CD4-positive, alpha-beta T cell treated with Interleukin-6 at 100 ng/mL for 8 hours (primary cell): ENCODE measurements at places on chromosomes 3 and 15.
A peak's percentile ranks its signal among the peaks of the same experiment; 100 is the strongest.

DNA sequence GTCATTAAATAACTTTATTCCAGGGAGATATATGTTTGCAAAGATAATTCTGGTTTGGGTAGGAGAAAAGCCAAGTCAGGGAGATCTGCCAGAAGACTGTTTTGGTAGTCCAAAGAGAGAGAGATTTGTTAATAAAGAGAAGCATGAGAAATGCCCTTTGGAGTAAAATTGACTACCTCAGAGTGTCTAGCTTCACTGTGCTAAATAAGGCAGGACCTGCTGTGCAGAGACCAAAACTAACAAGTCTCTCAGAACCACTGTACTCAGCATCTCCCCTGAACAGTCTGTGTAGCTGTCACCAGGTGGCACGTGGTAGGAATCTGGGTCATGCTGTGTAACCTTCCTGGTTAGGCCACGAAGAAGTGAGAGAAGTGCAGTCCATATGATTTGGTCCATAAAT lies 31.6 kb upstream of the SLC35G2 start:
- peak; percentile 13 for DNase-seq

GRCh38 chr3:82568776-82569338 lies 807.4 kb upstream of the GBE1 start:
- no peak for DNase-seq

- no peak for DNase-seq
Observed at GRCh38 chr15:28936481-28936881, 50.7 kb downstream of the APBA2 start.

DNA sequence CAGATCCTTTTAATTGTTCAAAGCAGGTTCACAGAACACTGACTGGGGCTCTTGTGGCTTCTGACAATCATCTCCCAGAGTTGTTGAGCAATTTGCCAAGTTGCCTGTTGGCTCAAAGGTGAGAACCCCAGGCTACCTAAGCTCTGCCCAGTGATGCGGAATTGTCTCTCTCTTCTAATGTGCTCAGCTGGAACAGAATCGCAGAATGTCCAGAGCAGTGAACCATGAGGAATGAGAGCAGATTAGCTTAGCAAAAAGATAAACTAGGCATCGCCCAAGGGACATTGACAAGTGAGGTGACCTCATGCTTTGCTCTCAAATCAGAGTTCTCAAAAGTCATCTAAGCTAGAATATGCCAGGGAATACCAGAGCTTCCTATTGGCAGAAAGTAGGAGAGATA lies 148.1 kb downstream of the WDR76 start:
- no peak for DNase-seq

DNA sequence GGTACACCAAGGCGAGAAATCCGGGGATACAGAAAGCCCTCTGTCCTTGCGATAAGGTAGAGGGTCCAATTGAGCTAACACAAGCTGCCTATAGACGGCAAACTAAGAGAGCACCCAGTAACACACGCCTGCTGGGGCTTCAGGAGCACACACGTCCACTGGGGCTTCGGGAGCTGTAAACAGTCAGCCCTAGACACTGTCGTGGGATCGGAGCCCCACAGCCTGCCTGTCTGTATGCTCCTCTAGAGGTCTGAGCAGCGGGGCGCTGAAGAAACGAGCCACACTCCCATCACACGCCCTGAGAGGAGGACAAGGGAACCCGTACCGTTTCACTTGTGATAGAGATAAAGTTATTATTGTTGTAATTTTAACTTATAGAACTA lies 486 bp downstream of the SAMMSON start:
- no peak for DNase-seq

DNA sequence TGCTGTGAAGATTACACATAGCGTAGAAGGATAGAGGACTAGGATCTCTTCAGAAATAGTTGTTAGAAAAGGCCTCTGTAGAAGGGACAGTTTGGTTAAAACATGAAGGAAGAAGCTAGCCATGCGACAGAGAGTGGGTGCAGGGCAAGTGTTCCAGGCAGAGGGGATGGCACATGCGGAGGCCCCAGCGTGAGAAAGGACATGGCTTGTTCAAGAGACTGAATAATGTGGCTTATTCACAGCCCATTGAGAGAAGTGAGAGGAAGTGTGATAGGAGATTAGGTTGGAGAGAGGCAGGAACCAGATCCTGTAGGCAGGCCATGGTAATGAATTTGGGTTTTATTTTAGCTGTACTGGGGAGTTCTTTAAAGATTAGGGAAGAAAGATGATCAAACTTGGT lies 56.4 kb downstream of the NEO1 start:
- DNase-seq: no peak

- peak; percentile 75 for DNase-seq
Observed at GRCh38 chr15:89430530-89431341, 65.6 kb downstream of the RHCG start.

GRCh38 chr15:91891101-91891500 lies 37.6 kb downstream of the SLCO3A1 start:
- DNase-seq: no peak

- DNase-seq: no peak
Observed at GRCh38 chr3:197532388-197532787, 23.4 kb downstream of the BDH1 start.

DNA sequence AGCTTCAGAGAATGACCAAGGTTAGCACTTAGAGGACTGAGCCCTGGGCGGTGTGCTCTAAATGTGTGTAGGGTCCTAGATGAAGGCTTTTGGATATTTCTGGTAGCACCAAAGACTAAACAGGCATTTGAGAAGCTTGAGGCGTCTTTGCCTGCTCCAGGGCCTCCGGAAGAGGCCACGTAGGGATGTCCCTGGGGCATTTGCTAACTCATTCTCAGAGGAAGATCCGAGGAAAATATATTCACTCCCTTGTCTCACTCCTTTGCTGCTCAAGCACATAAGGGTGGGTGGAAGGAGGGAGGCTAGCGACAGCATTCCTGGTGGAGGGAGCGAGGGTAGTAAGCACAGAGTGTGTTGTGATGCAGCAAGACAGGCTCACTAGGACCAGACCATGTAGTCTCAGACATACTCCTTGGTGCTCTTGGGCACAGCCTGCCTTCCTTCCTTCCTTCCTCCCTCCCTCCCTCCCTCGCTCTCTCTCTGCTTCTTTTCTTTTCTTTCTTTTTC lies 38.5 kb upstream of the XCR1 start:
- no peak for DNase-seq

- no peak for DNase-seq
Observed at GRCh38 chr3:144187531-144188210, 216.0 kb downstream of the DIPK2A start.

DNA sequence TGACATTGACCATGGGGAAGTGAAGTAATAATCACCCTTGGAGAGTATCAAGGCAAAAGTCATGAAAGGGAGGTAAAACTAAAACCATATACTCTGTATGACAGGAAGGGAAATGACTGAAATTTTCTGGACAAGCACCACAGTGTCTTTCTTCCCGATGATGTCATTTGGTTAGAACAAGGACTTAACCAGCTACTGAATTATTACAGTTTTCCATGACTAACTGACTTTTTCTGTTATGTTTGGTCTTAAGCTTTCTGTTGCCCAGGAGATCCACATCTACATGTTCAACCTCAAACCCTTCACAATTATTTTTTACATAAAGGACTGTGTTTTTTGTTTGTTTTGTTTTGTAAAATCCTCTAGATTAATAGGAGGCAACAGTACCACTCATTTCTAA lies 191.9 kb upstream of the IL12A start:
- no peak for DNase-seq

DNA sequence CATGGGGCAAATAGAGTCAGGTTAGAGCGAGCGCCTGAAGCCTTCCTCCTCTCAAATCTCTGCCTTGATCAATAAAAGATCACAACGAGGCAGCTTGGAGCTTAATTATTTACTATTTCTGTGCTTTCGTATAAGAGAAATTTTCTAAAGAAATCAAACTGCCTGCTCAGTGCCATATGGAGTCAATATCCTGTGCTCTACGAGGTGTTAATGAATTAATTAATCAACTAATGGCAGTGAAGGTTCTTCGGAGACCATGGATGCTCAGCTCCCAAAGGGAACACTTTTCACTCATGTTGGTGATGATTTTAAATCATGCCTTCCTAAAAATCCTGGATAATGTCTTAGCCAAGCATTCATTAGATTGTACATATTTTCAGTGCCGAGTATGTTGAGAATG lies 153.5 kb upstream of the PPP2R3A start:
- DNase-seq: no peak

GRCh38 chr15:67543348-67543718 lies 830 bp downstream of the MAP2K5 start:
- no peak for DNase-seq

DNA sequence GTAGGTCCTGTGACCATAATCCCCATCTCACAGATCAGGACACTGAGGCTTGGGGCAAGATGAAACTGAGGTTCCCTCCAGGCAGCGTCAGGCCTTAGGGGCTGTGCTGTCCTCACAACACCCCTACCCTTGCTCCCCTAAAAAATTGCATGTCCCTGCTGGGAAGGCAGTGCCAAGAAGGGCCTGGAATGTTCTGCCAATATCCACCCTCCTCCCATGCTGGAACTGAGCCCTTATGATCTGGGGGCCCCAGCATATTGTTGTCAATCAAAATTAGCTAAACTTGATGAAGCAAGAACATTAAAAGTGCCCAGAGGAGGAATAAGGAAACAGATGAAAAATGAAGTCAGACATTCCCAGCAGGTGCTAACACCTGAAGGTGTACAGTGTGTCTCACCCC lies 13.4 kb upstream of the RTP3 start:
- no peak for DNase-seq

DNA sequence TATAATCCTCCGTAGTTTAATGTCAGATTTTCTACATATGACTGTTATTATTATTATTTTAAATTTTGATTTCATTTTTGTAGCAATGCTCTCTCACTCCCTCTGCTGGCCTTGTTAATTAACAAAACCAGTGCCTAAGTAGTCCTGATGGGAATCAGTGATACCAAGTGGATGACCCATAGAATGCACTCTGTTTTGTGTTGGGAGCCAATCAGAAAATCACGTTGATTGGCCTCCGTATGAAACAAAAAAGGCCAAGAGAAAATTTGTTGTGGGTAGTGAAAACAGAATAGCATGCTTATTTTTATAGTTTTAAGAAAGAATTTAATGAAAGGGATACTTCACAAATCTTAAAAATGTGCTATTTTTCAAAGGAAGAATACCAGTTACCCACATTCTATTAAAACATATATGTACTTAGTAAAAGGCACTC lies 34.4 kb upstream of the MEIS2 start:
- DNase-seq: no peak

DNA sequence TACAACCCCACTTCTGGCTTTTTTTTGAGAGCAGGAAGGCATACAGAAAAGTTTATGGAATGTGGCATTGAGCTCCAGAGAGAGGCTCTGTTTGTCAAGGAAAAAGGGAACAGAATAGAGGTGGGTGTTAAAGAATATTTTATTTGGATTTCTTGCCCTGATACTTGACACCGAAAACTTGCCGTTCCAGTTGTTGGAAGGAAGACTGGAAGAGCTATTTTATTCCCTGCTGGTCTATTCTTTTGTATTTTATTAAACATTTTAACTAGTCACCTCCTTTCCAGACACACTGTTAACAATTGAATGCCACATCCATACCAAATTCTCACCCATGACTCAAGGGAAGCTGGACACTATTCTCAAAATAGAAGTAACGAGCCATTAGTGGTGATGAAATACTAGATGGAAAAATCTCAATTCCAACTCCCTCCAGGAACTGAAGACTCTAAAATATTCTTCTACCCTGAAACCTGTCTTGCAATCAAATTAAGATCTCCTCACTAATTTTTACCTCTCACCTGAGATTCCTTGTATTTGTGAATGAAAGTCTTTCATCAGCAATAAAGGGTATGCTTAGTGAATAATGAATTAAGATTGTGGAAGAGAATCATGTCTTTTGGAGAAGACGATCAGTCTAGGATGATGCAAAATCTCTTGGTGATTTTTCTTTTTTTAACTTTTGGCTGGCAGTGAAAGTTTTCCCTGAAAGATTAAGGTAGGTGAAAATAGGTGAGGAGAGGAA lies 28.5 kb downstream of the GREM1 start:
- DNase-seq: no peak
